ENCODE measurements at places on chromosomes 3 and 15.

GRCh38 chr15:49066372-49066771 is 20.1 kb upstream of the SECISBP2L start:
- DNase-seq, result no peak

DNA sequence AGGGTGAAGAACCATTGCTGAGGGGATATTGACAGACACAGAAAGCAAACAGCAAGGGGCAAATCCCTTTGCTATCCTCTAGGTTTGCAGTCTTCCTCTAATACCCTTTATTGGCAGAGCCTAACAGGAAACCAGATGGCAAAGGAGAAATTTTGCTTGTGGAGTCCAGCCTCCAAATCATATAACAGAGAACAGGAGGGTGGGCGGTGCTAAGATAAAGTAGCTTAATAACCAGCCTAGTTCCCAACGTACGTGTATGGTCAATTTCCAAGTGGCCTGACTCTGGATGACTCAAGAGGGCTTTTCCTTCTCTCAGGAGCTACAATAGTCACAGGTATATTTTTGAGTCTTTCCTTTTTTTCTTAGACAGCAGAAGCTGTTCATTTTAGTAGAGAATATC is 404.5 kb downstream of the PDCD6IP start:
- DNase-seq, result no peak

DNA sequence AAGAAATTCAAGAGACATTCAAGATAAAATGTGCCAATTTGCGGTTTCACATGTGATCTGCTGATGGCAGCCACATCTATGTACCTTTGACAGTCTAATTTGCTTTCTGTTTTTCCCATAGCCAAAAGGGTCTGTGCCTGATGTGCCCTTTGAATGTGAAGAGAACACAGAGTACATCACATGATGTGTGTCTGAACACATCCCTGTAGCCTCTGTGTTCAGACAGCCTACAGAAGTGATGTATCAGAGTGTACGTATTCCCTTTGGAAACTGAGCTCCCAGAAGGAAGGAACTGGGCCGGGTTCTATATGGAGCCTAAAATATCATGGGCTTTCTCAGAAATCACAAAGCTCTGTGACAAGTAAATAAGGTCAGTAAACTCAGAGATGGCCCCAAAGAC is 52.4 kb downstream of the BOC start:
- DNase-seq, result no peak

DNA sequence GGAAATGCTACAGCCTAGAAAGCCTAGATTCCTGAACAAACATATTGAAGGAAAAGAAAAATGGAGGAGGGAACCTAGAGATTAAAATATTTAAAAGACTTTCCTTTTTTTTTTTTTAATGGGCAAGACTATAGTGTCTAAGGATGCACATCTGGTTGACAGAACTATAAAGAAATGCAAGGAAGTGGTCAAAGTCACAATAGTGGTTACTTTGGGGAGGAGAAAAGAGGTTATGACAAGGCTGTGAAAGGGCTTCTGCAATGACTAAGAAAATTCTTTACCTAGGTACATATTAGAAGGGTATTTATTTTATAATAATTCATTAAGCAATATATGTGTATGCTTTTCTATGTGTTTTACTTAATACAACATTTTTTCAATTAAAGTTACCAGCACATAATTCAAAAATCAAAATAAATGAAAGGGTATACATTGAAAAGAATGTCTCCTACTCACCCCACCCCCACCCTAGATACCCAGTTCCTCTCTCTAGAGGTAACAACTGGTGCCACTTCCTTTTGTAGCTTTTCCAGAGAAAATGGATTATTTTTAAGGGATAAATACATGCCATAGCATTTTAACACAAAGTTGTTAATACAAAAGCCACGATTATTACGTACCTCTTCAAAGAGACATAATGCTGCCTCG is 70.1 kb downstream of the HERC1 start:
- DNase-seq, result no peak

DNA sequence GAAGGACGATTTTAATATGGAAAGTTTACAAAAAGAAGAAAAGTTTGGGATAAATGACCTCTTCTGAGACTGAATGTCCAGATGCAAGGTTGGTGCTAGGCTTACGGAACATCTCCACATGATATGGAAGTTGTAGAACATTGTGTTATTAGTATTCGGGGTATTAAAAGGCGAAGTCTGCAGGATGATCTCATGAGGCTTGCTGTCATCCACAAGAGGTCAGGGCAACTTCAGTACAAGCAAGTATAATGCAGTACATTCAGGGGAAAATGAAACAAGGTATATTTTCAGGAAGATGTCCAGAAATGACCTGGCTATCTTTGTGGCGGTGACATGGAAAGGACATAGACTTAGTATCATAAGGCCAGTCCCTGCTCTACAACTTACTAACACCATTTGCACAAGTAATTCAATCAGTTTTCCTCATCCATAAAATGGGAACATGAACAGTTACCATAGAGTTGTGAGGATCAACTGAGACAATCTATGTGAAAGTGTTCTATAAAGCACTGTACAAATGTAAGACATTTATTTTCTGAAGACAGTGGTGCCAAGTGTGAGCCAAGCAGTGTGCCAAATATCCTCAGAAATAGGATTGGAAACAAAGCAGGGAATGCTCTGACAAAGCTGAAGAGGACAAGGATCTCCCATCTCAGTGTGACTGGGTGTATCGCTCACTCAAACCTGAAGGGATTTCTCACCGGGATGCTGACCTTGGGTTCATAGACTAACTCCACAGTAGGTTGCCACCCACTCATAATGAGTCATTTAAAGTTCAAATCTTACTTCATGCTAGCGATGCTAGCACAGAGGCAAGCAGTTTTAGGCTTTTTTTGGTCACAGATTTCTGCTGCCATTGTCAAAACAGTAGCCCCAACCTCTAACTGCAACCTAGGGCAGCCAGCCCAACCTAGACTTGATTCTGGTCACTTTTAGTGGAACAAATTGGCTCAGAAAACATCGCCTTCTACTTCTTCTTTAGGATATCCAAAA is 118.3 kb downstream of the TIGIT start:
- DNase-seq, result no peak

DNA sequence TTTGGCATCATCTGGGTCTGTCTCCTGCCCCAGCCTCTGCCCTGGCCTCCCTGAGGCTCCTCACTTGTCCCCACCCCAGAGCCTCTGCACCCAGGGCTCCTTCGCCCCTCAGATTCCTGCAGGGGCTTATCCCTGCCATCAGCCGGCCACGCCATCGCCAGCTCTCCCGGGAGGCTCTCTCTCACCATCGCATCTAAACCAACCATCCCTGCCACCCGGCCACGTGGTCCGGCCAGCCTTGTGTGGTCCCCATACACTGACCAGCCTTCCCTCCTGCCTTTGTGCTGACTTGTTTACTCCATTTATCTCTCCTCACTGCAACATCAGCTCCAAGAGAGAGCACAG is 134.3 kb upstream of the IQSEC1 start:
- DNase-seq, result no peak

DNA sequence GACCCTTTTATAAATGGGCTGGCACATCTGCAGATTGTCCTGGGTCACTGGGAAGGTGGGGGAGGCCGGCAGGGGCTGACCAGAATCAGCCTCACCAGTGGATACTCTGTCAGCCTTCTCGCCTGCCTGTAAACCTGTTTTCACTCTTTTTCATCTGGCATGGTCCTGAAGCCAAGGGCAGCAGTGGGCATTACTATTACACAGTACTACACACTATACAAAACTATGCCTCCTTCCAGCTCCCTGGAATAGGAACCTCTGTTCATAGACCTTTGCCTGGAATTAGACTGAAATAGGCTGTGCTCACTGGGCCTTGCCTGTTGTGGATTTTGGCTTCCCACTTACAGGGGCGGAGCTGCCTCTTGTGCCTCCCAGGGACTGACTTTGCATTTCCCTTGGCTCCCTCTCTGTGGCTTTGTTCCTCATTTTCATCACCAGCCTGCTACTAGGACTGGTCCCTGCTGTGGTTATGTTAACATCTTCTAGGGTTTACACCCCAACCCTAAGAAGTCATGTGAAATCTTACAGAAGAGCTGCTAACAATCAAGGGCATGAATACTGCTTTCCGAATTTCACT is 120.7 kb downstream of the FNDC3B start:
- DNase-seq, result no peak

DNA sequence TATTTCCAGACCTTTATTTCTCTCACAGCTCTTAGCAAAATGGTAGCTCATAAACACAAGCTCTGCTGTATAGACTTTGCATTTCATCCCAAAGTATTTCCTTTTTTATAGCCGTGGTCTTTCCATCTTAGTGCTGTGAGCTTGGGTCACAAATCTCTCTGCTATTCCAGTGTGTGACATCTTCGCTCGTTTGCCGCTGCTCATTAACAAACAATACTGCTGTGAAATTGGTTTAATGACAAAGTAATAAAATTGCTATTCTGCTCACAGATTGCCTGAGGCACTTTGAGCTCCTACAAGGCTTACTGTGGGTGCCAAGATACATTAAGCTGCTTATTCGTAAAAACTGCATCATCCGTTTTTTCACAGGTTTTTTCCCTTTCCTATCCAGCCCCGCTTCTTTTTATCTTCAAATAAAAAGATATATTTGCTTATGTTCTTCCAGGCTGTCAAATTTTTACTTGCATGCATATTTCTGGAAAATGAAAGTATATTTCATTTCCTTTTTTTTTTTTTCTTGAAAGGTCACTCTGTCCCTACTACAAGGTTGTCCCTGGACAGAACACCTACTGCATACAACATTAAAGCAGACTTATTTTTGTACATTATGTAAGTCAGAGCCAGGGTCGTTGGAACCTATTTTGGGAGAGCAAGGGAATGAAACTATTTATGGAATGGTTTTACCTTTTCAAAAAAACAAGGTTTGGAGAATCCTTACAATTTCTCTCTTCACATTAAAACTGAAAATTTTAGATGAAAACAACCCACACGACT is 174.5 kb downstream of the MEIS2 start:
- no peak for DNase-seq

- DNase-seq, result no peak
Measured at GRCh38 chr15:81256916-81257315, 60.2 kb downstream of the IL16 start.

GRCh38 chr3:39361252-39361927 is 21.8 kb upstream of the SLC25A38 start:
- DNase-seq, result no peak

DNA sequence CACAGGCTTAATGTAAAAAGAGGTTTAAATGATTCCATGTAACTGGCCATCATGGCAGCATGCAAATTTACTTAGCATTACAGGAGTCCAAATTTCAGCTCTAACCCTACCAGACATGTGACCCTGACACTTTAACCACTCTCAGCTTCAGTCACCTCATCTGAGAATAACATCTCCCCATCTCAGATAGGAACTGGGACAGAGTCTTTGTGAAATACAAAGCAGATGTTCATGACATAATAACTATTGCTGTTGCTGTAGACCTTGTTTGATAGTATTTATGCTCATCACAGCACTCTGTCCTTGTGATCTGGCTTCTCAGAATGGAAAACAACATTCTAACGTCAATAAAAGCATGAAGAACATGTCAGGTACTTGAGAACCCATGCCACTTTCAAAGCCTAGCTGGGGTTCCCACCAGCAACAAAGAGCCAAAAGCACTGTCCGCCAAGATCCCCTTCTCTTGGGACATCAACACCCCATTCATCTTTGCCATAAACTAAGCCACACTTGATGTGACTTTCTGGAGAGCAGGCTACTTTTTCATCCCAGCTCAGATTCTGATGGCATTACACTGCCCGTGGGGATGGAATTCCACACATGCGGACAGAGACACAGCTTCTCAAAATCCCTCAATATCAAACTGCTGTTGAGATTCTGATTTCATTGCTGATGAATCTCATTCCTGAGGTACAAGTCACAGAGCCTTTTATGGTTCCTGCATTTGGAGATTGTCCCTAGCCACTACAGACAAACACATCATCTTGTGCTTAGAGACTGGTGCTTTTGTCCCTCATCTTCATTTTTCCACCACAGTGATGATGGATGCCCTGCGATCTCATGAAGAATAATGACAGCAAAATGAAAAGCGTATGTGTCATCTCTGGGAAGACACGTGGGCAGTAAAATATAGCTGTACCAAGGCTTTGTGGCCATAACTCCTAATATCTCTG is 202.7 kb downstream of the TNIK start:
- no peak for DNase-seq

All from muscle of arm (tissue), 14 donors.